Left lobe of liver (tissue), 2 donors: ENCODE measurements at places on chromosomes 3 and 15. TPM values are rescaled to one million over a fixed set of nuclear protein-coding genes. Genes with fewer than 3 reads are reported as not detected.

The ANXA2 gene
- total RNA-seq = 61.3 TPM

The CAMP gene
- total RNA-seq = 0.40 TPM

The GOLGA6A gene
- total RNA-seq = 1.6 TPM

The SCN11A gene
- total RNA-seq = 0.15 TPM

The GOLGA6D gene
- 0.45 TPM for total RNA-seq

The UBE3A gene
- 49.8 TPM for total RNA-seq

- DNase-seq = no peak
Measured at GRCh38 chr3:11055496-11055895, 62.9 kb downstream of the SLC6A1 start.

GRCh38 chr15:95170561-95171380 lies 939.4 kb downstream of the MCTP2 start:
- DNase-seq = no peak

DNA sequence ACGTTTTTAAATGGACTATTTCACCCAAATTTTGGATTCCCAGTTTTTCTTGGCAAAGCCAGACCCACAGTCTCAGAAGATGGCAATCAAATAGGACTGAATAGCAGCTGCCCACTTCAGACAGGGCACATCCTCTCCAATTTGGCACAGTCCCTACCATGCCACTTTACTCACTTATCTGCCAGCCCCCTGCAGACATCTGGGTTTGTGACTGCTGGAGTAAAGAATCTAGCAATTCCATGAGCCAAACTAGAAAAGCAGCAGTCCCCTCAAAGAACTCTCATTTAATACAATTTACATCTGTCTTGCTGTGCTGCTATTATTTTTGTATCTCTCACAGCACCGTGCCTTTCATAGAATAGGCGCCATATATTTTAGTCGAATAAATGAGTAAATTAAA lies 16.0 kb upstream of the LRRN1 start:
- no peak for DNase-seq

GRCh38 chr3:27581852-27582251 lies 97.7 kb upstream of the SLC4A7 start:
- no peak for DNase-seq

GRCh38 chr3:29426302-29427226 lies 145.7 kb downstream of the RBMS3 start:
- DNase-seq = no peak

- DNase-seq = no peak
Measured at GRCh38 chr15:91952216-91952615, 98.7 kb downstream of the SLCO3A1 start.

GRCh38 chr3:2513986-2514385 lies 415.3 kb downstream of the CNTN4 start:
- DNase-seq = no peak

- no peak for DNase-seq
Measured at GRCh38 chr3:120470870-120471269, 20.1 kb upstream of the FSTL1 start.

GRCh38 chr15:93179072-93179471 lies 90.1 kb upstream of the RGMA start:
- DNase-seq = no peak

DNA sequence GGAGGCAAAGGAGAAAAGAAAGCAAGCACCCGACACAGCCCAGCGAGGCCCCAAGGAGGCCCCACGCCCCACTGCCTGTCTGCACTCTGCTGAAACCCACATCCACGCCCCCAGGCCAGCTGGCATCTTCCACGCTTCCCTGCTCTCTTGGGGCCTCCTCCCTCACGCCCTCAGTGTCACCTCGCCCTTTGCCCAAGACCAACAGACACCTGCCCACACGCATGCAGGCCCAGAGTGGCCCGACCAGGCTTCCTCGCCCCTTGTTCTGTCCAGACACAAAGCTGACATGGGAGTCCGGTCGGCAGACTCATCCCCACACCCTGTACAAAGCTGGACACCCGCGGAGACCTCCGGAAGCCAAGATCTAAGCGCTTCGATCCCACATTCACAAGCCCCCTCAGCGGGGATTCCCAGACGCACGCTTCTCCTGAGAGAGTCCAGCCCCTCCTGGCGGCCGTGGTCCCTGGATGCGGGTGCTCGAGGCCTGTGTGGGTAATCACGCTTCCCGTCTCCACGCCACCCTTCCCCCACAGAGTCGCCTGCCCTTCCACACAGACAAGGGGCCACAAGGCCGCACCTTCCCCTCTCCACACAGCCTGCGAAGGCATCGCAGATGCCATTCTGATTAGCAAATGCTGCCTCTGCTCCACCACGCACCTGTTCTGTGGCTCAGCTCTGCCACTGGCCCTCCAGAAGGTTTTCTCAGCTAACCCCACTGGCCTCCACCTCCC lies 176.6 kb downstream of the XXYLT1 start:
- DNase-seq = no peak

DNA sequence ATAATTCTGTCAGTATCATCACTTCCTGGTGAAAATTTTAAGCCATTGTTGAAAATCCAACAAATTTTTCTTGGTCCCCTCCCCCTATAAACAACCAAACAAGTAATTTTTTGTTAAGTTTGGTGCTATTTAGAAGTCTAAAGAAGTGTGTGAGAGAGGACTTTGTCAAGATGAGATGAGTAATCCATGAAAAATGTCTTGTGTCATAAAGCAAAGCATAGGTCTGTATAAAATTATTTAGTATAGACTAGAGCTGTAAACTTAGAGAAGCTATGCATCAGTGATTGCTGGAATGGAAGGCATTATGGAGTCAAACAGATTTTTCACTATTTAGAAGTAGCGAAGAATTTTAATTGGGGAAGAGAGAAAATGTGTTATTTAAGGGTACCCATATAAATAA lies 31.4 kb downstream of the MAPK6 start:
- no peak for DNase-seq
